ENCODE measurements at places on chromosomes 7 and 10.
A peak's percentile ranks its signal among the peaks of the same experiment; 100 is the strongest.

DNA sequence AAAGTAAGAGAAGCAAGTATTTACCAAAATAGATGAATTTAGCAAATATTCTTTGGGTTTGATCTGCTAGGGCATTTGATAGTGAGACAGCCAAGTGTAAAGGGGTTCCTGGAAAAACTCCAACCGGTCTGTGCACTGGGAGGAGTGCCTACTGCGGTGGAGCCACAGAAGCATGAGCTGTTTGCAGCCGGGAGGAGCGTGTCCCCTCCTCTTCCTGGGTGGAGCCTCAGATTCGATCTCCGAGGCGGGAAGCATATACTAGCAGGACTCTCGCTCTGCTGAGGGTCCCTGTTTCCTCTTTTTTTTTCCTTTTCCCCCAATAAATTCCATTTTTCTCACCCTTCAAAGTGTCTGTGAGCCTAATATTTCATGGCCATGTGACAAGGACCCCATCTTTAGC lies 45.1 kb upstream of the MET start:
- DNase-seq = no peak

DNA sequence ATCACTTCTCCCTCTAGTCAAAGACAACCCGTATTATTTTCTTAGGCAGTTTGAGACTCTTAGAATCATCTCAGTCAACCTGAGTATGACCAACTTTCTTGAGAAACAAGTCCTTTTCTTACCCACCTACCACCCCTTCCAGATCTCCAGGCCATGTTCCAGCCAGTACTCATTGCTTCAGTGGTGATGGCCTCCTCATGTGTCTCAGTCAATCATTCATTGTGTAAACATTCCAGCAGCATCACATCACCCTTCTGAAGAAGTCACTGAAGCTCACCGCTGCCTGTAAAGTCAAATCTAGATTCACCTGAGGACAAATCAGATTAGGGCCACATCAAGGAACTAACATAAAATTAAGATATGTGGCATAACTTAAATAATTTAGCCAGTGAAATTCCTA lies 467.2 kb upstream of the NRP1 start:
- DNase-seq = no peak

DNA sequence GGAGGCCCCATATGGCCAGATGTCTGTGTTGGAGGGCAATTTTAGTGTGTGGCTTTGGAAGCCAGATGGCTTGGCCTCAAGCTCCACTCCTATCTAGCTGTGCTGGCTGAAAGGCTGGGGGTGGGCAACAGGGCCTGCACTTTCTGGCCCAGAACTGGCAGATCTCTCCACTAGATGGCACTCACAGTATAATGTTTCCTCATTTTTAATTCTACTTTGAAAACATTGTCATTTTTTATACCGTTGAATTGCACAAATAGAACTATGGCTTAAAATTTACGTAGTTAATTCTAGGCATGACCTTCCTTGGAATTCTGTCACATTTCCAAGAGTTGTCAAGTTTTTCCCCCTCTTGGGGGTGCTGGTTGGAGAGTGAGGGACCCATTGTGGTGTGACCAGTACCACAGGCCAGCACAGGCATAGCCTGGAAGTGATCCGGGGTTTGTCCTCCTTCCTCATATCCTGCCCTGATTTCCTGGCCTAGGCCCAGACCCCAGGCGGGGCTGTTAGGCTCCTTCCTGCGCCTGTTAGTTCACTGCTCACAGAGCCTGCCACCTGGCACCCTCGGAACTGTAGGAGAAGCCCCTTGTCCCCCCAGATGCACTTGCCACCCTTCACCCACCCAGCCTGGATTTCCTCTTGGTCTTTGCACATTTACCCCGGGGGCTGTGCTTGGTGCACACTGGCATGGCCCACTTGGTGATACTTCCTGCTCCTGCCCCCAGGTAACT lies 52.8 kb downstream of the ARHGAP22 start:
- no peak for DNase-seq

DNA sequence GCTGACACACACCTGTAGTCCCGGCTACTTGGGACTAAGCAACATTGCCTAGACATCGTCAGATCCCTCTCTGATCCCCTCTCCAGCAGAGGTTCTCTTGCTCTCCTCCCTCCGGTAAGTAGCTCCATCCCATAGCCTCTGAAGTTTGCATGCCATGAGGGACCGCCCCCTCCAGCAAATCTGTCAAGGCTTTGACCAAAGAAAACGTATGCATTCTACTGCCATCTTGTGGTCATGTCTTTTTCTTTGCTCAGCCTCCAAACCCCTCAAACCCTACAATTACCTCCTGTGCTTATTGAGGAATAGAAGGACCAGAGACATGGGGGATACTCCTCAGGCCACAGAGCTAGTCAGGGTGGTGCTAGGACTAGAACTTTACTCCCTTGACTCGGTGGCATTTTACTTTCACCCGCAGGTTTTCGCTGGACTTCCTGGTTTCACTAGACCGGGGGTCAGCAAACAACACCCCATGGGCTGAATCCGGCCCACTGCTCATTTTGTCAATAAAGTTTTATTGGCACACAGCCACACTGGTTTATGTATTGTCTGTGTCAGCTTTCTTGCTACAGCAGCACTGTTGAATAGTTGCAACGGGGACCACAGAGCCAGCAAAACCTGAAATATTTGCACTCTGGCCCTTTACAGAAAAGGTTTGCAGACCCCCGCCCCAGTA lies 202.6 kb upstream of the FOXK1 start:
- DNase-seq = no peak

DNA sequence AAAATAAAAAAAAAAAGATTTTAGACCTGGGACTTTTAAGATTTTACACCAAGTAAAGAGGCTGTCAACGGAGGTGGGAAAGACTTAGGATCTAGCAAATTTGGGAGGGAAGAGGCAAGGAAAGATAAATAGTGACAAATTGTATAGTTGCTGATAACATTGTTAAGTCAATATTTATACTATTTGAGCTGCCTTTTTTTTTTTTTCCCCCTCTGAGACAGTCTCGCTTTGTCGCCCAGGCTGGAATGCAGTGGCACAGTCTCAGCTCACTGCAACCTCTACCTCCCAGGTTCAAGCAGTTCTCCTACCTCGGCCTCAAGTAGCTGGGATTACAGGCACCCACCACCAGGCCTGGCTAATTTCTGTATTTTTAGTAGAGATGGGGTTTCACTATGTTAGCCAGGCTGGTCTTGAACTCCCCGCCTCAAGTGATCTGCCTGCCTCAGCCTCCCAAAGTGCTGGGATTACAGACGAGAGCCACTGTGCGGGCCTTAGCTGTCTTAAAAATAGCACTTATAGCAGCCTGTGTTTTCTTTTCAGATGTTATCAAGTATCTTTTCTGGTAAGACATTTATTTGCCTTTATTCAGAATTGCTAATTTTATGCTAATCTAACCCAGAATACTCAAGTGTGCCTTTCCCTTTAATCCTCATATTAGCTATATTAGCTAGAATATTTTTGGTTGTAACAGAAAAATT lies 94.5 kb downstream of the MMRN2 start:
- no peak for DNase-seq

- no peak for DNase-seq
Observed at GRCh38 chr7:70894799-70895198, 237.1 kb upstream of the GALNT17 start.

DNA sequence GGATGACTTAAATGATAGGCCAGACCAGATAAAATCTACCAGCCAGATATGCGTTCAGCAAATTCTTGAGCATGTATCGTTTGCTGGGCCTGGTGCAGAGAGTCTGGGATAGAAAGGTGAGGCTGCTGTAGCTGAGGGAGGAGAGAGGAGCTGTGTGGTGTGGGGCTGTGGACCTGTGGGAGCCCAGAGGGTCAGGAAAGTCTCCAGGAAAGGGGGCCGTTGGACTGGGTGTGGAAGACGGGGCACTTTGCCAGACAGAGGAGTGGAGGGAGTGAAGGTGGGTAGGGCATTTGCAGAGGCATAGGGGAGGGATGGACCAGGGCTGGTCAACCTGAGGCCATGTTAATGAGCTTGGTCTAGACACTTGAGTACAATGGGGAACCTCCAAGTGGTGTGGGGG lies 124.7 kb upstream of the UNC5B start:
- DNase-seq = no peak

DNA sequence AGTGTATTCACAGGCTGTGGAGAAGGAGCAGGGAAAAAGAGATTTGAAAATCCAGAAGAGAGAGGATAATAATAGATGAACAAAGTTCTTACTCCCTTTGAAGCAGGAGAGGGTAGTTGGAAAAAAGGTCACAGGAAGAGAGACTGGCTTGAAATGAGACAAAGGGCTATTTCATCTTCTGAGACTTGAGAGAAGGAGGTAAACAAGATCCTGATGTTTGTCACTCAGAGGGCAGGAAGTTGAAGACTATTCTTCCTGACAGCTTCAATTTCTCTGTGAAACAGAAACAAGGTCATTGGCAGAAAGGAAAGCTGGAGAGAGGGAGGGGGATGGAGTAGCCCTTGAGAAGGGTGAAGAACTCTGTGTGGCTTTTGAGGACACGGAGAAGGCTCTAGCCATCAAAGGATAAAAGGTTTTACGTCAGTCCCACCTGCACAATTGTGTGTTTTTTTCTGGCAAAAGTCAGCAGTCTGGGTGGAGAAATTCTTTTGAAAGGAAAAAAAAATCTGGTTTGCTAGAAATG lies 216.1 kb upstream of the STEAP4 start:
- no peak for DNase-seq

GRCh38 chr7:10181996-10182395 lies 791.7 kb upstream of the PHF14 start:
- no peak for DNase-seq

DNA sequence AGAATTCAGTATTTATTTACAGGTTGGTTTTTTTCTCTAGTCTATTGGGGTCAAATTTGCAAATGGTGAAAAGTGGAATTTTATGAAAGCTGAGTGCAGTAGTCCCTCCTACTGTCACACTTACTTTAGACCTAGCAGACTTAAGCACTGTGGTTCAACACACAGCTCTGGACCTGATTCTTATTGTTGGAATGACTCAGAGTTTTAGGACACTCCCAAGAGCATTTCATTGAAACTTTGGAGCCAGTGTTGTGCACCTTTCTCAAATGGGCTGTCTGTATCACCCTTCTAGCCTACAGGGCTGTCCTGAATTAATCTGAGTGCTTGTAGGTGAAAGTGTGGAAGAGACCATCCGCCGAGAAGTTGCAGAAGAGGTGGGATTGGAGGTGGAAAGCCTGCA lies 16.1 kb downstream of the NUDT13 start:
- DNase-seq = no peak

DNA sequence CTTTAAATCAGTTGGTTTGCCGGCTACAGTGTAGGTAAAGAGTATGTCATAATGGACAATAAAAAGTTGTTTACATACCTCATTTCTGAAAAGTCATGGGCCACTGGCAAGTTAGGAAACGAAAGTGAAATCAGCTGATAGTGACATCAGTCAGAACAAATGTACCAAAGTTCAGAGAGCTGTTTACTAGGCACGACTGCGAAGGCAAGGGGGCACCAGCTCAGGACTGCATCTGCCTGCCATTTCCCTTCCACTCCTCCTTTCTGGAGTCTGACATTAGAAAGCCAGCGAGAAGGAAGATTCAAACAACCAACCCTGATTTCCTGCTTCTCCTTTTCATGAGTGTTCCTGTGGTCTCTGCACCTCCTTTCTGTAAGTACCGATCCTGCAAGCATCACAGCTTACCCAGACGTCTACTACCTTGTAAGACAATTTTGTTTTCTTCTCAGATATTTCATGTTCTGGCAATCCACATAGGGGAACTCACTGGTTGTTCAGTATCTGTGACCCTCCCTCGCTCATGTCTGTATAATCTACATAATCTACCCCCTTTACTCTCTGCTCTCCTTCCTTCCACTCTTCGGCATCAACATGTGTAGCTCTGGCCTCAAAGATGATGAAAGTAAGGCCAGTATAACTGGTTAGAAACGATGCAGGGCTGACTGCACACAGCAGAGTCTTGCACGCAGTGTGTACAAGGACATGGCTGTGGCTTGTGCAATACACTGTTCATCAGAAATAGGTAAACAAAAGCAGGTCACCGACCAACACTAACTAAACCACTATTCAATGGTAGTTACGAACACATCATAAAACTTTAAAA lies at the start of gene TMEM140:
TSS of gene TMEM140 (plus strand) at position 174 of the 823 bp plus-strand sequence. CDS start 16,370 bp downstream, outside the sequence.
- peak; percentile 51 for DNase-seq

Measured in activated T-cell treated with anti-CD3 and anti-CD28 coated beads for 4 hours (primary cell).